Tibial artery (tissue), 4 donors: ENCODE measurements at places on chromosomes 12 and 14.

GRCh38 chr12:102215992-102216691, 18.5 kb upstream of the PMCH start:
- DNase-seq, result no peak

- DNase-seq, result no peak
Observed at GRCh38 chr14:35549551-35549950, 15.6 kb downstream of the INSM2 start.

DNA sequence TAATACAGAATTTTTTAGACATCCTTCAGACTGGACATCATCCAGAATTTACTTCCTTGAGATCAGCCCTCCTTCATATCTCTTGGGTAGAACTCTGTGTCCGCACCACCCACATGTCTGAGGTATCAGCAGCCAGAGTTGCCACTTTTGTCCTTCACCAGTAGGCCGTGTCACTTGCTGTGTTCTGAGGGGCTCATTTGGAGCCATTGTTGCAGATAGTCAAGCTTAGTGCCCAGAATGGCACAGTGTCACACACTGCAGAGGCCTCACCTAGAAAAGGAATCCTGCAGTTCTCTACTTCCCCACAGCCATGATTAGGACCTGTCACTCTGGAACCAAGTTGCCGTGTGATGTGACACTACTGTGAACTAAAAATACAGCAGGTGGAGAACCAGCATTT, 36.9 kb upstream of the KCNK13 start:
- no peak for DNase-seq

- DNase-seq, result peak; percentile 48
Observed at GRCh38 chr12:131102991-131103668, 149.4 kb downstream of the ADGRD1 start.

DNA sequence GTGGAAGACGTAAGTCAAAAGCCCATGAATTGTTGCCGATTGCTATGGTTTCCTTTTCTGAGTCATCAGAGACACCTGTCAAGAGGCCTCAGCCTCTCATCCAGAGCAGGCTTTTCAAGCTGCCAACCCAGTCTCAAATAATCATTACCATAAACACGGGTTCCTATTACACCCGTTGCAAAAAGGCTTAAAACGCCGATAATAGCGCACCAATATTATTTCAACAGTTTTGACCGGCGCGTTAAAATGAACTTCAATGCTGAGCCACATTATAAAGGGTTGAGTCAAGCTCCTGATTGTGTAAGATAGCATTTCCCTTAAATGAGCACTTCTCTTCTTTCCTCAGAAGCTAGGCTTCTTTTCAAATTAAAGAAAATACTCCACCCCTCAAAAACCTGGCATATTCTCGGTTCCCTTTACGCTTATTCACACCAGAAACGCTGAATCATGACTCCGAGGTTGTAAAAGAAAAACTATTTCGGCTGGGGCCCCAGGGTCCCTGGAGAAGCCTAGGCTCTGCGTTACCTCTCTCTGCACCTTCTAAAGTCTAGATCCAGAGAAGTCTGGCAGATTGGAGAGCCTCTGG, 1.4 kb downstream of the TMTC1 start:
- peak; percentile 67 for DNase-seq

DNA sequence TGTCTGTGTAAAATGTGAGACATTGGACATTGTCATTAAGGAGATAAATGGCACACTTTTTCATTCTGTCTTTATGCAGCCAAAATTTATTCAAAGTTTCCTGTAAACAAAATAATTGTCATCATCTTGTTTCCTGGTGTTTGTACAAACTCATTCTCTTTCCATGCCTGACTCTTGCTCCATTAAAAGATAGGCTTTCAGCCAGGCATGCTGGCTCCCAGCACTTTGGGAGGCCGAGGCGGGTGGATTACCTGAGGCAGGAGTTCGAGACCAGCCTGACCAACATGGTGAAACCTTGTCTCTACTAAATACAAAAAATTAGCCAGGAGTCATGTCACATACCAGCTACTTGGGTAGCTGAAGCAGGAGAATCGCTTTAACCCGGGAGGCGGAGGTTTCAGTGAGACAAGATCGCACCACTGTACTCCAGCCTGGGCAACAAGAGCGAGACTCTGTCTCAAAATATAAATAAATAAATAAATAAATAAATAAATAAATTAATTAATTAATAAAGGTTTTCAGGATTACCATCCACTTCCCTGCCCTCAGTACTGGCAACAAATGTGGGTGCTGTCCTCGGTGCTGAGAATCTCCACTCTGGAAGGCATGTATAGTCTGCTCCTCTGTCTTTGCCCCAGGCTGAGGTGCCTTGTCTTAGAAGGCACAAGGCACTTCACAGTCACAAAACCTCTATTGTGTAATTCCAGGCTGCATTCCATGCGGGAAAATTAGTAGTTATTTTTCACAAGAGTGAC, 83.2 kb downstream of the PAH start:
- DNase-seq, result no peak

- DNase-seq, result no peak
Observed at GRCh38 chr14:26963711-26964110, 365.9 kb upstream of the NOVA1 start.

DNA sequence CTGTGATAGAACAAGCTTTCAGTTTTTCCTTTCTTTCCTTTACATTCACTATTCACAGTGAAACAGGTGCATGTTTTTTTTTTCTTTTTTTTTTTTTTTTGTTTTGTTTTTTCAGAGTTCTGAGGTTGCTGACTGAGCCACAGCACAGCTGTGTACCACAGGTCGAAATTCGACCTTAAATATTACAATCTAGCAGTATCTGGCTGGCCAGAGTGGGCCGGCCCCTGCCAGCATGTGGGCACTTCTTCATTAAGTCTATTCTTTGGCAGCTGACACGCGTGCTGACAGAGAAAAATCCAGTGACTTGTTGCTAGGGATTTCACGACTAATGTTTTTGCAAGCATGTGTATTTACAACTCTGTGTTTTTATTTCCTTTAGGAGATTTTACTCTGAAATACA, 33.9 kb downstream of the FBXO33 start:
- DNase-seq, result no peak

DNA sequence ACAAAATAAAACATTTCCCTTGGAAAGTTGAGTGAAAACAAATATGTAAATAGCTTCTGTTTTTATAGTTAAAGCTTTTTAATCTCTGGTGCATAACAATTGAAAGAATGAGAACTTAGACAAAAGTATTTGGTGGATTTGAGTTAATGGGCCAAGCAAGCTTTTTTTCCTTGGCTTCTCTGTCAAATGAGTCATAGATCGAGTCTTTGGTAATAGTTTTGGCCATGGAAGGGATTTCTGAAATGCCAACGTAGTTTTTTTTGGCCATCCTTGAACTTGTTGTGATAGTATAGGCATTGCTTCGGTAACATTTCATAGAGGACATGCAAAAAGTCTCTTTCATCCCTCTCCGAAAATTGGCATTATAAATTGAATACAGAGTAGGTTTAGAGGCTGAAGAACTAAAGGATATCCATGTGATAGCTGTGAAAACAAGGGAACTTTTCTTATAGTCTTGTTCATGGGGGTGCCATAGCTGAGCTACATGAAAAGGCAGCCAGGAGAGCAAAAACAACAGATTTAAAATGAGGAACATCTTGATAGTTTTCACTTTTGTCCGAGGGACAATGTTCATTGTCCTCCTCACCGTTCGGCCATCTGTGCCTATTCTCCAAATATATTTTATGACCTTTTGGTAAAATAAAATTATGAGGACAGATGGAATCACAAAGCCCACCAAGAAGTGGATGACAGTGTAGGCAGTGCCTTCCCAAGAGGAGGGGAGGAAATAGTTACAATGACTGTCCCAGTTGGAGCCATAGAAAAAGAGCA, 34.7 kb downstream of the GPR19 start:
- no peak for DNase-seq

- DNase-seq, result no peak
Observed at GRCh38 chr14:49972823-49973222, 79.9 kb downstream of the ARF6 start.

DNA sequence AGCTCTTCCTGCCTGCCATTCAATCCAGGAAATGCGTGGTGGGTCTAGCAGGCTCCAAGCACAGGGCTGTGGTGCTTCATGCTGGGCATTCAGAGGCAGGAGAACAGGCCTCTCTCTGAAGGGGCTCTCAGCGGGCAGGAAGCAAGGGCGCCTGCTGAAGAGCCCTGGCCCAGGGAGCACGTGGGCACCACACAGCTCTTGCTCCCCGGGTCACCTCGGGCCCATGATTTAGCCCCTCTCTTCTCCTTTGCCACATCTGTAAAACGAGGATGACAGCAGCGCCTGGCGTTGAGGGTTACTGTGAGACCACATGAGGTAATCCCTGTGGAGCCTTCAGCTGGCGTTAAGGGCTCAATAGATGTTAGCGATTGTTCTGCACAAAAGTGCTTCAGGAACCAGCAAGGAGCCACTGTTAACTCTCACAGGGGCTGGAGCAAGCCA, 37.6 kb upstream of the SPTLC2 start:
- no peak for DNase-seq

GRCh38 chr14:23399591-23399990, 8.5 kb downstream of the MYH6 start:
- no peak for DNase-seq
